NCI-H187 treated with DMSO at 0.1 percent for 48 hours (cell line): ENCODE measurements at places on chromosomes 5 and 9.
A peak's percentile ranks its signal among the peaks of the same experiment; 100 is the strongest.

- no peak for DNase-seq
Observed at GRCh38 chr5:97243353-97243752, 60.3 kb upstream of the RIOK2 start.

GRCh38 chr9:126515001-126515872 lies 98.5 kb upstream of the LMX1B start:
- DNase-seq, result no peak

DNA sequence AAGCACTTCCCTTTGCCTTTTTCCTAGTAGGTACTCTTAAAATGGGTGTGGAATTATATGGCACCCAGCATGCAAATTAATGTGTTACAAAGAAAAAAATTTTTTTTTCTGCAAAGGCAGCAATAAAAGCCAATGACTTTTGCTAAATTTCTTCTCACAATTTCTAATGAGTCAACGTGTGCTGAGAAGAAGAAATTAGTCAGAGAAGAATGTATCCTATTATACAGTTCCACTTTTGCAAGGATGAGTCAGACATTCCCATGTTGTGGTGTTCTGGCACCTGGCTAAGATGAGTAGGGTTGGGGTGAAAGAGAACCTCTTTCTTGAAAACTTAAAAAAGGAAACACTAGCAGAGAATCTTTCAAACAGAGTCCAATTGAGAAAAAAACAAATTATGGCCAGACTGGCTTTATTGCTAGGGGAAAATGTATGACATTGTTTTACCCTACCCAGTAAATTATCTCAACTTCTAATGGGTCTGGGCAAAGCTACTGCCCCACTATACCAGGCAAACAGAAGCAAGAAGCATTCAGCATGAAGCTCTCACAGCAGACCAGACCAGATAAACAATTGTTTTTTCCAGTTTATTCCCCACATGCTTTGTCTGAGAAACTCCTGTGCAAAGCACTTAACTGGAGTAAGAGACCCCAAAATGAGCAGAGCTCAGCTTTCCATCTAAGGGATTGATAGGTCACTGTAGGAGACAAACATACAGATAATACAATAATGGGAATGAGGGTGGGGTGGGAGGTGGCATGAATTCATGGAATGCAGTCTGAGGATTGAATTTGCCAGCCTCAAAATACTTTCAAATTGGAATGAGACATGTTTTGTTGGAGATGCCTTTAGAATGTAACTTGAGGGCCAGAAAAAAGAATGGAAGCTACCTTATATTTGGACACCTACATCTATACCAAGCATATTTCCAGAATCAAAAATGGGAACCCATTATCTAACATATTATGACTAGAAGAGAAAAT lies 220.8 kb upstream of the RFX3 start:
- no peak for DNase-seq

DNA sequence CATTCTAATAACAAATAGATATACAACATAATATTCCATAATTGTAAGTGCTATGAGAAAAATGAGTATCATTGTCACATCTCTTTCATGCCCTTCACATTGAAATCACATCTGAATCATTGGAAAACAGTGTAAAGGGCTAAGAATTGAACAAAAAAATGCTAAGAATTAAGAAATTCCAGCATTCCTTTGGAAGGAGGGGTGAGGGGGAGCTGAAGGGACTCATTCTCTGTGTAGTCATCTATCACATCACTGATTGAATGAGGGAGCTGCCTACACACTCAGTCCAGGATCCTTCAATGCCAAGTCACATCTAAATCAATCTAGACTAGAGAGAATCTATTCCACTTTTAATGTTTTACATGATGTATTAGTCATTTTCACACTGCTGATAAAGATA lies 286.6 kb downstream of the DTWD2 start:
- DNase-seq, result no peak

DNA sequence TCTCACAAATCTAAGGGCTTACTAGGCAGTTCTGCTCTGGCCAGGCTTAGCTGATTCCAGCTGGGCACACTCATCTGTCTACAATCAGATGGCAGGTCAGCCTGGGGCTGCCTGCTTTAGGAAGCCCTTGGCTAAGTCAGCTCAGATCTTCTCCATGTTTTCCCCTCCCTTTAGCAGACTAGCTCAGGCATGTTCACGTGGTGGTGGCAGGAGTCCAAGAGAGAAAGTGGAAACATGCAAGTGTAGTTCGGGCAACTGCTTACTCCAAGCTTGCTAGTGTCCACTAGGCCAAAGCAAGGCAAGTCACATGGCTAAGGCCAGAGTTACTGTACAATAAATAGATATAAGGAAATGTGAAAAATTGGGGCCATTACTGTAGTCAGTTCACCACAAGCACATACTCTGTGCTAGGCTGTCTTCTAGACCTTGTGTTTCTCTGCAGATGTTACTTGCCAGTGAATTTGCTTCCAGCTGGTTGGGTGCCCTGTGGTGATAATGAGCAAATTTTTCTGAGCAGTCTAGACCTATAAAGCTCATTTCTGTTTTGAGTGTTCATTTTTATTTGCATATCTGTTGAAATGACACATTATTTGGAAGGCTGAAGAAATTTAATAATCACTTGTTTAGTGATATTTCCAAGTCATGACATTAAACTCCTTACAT lies 38.3 kb downstream of the RECK start:
- DNase-seq, result no peak

GRCh38 chr5:150398722-150399523 lies 13.8 kb downstream of the CD74 start:
- DNase-seq, result no peak

DNA sequence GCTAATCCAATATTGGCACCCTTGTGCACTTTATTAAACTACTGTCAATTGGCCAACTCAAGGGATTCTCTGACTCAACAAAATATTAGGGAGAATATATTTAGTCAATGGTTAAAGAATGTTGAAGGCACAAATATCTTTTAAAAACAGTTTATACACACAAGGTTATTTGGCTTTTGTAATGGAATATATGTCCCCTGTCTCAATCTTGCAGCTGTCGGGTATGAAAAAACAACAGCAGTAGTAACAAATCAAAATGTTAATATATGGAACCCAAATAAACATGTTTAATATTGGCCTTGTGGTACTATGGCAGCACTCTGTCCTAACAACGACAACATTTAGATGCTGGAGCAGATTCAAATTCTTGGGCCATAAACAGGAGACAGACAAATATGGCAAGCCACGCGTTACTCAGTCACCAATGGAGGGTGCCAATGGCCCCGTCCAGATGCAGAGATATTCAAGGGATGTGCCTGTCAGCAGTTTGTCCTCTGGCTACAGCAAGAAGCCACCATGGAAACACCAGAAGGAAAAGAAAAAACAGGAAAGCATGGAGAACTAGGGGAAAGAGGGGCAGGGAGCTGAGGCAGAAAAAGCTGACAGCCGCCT lies 342.0 kb downstream of the NDUFS4 start:
- DNase-seq, result no peak

- DNase-seq, result no peak
Observed at GRCh38 chr5:16937503-16938161, 1.5 kb upstream of the MYO10 start.

- DNase-seq, result peak; percentile 8
Observed at GRCh38 chr9:385818-386398, 171.2 kb downstream of the DOCK8 start.

GRCh38 chr5:122484103-122484502 lies 172.1 kb downstream of the SNCAIP start:
- no peak for DNase-seq

- no peak for DNase-seq
Observed at GRCh38 chr5:53335115-53335514, 145.3 kb upstream of the FST start.

DNA sequence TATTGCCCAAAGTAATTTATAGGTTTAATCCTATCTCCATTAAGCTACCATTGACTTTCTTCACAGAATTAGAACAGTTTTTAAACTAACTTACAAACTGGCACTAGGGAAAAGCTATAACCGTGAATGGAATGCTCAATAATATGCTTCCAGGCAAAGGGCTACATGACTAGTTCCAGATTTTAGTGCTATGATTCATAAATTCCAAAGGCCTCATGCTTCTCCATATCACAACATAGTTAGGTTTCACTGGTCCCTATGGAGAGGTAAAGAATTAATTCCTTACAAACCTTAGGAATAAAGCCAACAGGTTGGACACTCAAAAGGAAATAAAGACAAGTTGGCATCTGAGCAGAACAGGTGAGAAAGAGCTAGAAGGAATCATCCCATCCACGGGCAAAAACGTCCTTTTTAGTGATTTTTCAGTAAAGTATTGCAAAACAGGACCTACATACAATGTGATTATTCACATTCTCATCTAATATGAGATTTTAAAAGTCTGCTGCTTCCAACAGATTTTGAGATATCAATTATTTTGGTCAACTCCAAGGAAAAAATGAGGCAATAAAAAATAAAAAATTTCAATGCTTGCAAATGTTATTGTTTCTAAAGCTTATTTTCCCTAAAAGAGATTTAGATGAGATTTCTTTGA lies 97.0 kb upstream of the TARS1 start:
- no peak for DNase-seq

GRCh38 chr5:111530298-111530740 lies 18.0 kb upstream of the STARD4 start:
- DNase-seq, result no peak

DNA sequence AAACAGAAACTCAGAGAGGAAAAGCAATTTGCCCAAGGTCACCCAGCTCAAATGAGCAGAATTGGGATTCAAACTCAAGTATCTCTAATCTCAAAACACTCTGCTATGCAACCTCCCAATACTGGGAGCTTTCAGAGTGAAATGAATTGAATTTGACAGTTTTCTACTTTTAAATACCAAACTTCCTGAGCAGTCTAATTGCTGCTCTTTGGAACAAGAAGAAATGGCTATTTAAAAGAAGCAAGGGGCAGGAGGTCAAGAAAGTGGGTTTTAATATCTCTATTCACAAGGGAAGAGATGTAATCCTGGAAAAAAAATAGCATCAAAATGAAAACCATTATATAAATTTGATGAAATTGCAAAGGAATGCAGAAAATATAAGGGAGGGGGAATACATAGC lies 142.6 kb downstream of the INSYN2B start:
- DNase-seq, result no peak

DNA sequence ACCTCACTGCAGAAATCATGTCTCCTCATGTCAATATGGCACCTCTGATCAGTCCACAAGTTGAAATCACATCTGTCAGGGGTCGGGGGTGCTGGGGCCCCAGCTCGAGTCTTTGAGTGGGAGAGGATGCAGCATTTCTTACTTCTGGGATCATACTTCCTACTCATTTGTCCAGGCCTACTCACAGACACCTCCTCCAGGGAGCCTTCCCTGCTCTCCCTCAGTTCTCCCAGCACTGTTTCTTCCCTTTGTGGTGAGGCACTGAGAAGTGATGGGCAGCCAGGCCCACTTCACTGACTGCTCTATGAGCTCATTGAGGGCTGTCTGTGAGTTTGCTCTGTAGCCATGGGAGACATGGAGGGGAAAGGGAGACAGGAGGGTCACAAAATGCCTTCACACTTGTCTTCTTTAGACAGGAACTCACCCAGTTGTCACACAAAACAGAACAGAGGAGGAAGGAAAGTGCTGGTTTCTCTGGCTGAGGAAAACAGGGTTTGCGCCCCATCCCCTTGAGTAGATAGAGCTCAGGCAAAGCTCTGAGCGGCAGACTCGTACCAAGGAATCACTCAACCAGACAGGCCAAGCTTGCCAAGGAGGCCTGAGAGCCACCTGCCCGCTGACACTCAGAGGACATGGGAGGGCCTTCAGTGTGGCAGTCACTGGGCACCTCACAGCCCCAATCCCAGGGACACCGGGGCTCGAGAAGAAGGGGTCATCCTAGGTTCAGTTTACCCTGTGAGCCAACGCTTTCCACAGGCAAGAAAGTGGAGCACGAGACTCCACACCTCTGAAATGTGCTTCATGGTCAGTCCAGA lies 152.9 kb downstream of the GABBR2 start:
- DNase-seq, result no peak

GRCh38 chr5:78003919-78004318 lies 227.8 kb upstream of the TBCA start:
- DNase-seq, result peak; percentile 94

DNA sequence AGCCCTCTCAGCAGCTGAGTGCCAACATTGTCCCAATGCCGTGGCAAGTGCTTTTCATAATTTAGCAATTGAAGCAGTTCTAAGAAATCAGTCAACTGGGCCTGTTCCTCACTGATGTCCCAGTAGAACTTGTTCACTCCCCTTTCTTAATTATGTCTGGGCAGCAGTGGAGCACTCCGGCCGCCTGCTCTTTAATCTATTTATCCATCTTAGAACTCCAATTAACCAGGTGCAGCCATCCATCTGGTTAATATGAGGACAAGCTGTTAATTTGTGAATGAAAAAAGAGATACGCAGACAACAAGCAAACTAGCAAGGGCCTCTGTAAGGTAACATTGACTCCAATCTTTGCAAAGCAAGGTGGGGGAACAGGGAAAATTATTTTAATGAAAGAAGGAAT lies 39.4 kb downstream of the MAT2B start:
- no peak for DNase-seq

GRCh38 chr5:138770977-138771376 lies 17.8 kb downstream of the CTNNA1 start:
- no peak for DNase-seq

GRCh38 chr5:150124596-150124995 lies 31.0 kb downstream of the PDGFRB start:
- no peak for DNase-seq

DNA sequence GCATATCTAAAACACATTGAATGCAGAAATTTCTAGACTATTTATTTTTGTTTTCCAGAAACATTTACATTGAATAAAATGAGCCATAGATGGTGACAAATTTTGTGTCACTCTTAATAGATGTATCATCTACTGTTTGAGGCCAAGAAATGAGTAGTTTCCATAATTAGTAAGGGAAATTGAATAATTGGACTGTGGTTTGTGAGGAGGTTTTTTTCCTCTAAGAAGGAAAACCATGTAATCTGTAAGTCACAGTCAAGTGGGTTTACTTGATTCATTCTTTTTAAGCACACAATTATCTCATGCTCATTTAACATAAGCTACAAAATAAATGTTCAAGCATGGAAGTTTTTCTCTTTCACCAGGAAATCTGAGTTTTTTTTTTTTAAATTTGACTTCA lies 876.4 kb downstream of the NR2F1-AS1 start:
- DNase-seq, result no peak

DNA sequence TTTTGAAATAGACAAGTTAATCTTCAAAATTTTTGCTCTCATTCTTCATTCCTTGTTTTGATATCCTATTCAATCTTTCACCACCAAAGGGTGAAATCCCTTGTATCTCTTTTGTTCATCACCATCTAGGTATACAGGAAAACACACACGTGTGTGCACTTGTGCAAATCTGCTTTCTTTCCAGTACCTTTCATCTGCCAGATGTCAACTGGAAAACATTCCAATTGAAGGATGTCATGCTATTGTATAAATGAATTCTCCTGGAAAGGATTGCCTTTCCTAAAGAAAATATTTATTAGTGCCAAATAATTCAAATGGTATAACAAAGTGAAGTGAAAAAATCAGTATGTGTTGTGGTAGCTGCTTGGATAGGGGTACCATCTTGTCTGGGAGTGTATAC lies 123.7 kb downstream of the RANBP17 start:
- no peak for DNase-seq
